ENCODE measurements at places on chromosomes 13 and 19. TPM values are rescaled to one million over a fixed set of nuclear protein-coding genes. Genes with fewer than 3 reads are reported as not detected.

DNA sequence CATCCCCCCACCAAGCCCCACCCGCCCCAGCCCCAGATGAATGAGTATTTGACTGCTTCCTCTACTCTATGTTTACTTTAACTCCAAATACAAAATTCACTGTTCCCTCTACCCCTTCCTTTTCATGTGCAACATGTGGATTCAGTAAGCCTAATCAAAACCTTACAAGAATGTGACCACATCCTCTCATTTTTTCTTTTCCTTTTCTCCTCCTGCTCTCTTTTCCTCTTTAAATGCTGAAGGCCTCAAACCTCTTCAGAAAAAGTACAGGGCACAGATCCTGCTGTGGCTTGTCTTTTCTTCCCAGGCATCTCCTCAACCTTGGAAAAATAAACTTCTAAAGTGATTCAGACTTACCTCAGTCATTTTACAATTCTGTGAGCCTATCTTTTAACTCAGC lies 119.0 kb downstream of the MYCBP2 start:
- DNase-seq: no peak
- H3K4me3 ChIP-seq: no peak overlapping the region
- H3K36me3 ChIP-seq: peaks cover 5% of the 10 kb centered on the region
- H3K4me1 ChIP-seq: no peaks in the 10 kb centered on the region
- H3K27ac ChIP-seq: peak overlapping the region; percentile 78

ZGLP1 gene
- total RNA-seq: 9.4 TPM

CALR3 gene
- not detected for total RNA-seq

DNA sequence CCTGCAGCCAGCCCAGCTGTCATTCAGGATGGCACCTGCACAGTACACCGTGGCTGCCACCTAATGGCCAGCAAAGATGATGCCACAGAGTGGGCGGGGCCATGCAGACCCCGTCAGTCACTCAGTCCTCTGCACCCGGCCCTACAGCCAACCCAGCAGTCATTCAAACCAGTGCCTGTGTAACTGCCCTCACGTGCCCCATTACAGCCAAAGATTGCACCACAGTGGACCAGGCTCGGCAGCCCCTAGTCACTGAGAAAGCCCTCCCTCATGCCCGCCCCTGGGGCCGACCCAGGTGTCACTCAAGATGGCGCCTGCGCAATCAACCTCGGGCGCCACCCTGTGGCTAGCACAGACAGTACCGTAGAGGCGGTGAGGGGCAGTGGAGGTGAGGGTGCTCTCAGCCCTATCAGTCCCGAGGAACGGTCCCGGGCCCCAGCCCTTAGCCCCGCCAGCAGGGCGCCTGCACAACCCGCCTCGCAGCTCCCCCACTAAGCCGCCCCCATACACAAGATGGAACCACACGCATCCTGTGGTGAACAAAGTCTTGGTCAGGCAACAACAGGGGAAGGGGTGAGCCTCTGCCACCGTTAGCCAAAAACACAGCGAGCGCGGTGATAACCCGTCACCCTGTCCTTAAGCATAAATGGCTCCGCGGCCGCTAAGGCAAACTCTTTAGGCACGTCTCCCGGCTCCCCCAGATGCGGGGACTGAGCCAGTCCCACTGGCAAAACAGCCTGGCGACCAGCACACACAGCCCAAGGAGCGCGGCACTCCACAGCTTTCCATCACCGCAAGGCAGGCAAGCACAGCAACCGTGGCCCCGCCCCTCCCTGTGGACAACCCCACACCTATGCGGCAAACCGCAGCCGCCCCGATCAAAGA lies 2.3 kb downstream of the PEG3 start:
- peaks cover 2% of the 10 kb centered on the region for H3K4me1 ChIP-seq
- H3K36me3 ChIP-seq: peaks cover 18% of the 10 kb centered on the region
- peak overlapping the region; percentile 92 for H3K4me3 ChIP-seq
- peak overlapping the region; percentile 99 for H3K27ac ChIP-seq
- H3K27me3 ChIP-seq: peaks cover 14% of the 10 kb centered on the region
